ENCODE measurements at places on chromosomes 7 and 10.
A peak's percentile ranks its signal among the peaks of the same experiment; 100 is the strongest.

GRCh38 chr10:47248386-47249090 is 51.5 kb upstream of the GDF10 start:
- DNase-seq, result no peak

DNA sequence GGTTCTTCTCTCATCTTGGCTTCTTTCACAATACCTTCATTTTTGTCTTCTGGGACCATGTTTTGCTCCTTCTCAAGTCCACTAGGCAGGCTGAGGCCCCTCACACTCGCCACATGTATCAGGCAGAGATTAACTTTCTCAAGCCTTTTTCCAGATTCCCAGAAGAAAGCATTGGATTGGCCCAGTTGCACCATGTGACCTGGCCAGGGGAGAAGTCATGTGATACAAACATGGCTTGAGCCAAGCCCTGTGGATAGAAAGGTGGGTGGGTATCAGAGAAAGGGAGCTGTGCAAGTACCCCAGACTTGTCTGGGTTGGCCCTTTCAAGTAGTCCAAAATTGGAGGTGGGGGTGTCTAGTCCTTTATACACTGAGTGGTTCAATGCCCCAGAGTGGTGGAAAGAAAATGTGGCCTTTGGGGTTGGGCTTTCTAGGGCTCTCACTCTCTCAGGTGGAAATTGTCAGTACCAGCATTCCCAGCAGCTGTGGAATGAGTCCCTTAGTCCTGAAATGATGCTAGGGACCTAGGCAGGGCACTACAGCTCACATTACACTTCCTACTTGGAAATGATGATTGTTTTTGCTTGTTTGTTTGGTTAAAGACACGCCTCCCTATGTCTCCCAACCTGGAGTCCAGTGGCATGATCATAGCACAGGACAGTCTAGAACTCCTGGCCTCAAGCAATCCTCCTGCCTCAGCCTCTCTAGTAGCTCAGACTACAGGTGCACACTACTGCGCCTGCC is 36.9 kb upstream of the C10orf67 start:
- no peak for DNase-seq

DNA sequence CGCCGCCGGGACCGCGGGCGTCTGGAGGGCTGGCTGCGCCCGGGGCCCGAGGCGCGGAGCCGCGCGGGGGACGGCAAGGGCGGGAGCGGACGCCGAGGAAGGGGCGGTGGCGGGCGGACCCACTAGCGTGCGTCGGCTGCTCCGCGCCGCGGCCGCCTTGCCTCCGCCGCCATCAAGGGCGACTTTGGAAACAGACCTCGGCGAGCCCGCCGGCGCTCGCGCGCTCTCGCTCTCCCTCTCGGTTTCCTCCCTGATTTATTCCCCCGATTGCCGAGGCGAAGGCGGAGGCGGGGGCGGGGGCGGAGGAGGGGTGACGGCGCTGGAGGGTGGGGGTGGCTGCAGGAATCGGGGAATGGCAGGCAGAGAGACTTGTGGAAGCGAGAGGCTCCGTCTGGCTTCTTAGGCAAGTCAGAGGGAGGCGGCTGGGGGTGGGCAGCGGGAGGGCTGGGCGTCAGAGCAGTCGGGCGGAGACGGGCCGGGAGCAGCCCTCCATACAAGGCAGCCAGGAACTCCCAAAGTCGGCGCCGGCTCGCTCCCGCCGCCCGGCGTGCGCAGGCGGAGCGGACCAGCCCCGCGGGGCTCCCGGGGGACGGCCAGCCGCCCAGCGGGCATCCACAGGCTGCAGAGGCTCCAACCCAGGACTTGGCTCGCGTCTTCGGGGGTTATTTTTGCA is at the start of gene CACNA2D1:
Gene CACNA2D1, minus strand, starts transcription at position 231 of the 673 bp plus-strand sequence.
- DNase-seq, result peak; percentile 82

- peak; percentile 9 for DNase-seq
These were observed 707 bp upstream of the C1GALT1 start for GRCh38 chr7:7181519-7182155.

- peak; percentile 79 for DNase-seq
These were observed 103.8 kb upstream of the PPIF start for GRCh38 chr10:79243181-79244067.

DNA sequence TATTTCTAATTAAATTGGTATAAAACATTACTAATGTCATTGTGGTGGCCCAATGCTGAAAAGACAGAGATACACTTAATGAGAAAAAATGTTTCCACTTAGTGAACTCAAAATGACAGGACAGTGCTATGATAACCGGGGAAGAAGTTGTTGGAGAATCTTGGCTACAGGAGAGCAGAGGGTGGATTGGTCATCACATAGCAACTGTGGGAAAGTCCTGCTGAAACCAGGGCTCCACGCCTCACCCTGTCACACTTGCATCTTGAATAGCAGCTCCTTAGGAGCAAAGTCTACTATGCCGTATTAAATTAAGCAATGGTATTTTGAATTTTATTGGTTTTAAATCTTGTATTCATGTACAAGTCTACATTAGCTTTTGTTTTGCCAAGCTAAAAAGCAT is 225.5 kb downstream of the KLF6 start:
- no peak for DNase-seq

DNA sequence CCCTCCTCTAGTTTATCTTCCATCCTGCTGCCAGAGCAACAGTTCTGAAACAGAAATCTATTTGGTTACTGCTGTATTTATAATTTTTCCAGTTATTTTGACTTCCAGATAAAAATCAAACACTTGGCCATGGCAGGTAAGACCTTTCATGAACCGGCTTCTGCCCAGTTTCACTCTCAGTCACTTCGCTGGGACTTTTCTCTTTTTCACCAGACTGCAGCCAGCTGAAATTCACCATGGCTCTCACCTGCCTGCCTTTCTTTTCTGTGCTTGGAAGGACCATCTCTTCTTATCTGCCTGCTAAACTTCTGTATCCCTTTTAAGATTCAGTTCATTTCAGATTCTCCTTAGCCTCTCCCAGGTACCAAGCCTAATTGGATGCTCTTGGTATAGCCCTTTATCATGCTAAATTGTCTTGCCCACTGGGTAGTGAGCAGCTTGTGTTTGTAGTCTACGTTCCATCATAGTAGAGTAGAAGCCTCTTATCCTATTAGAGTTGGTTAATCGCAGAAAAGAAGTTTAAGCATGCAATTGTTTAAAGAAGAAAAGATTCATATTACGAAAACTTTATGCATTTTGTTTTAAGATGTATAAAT is 71.7 kb downstream of the TAF3 start:
- no peak for DNase-seq

DNA sequence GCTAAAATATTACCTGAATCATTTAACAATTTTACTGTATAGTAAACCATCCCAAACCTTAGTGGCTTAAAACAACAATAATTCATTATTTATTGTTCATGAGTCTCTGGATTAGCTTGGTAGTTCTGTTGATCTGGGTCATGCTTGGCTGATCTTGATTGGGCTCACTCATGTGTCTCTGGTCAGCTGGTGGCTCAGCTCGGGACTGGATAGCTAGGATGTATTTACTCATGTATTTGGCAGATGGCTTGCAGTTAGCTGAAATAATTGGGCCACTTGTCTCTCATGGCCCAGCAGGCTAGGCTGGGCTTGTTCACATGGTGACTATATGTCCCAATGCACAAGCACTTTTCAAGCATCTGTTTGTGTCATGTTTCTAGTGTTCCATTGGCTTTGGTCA is 262.8 kb downstream of the BBS9 start:
- DNase-seq, result no peak

DNA sequence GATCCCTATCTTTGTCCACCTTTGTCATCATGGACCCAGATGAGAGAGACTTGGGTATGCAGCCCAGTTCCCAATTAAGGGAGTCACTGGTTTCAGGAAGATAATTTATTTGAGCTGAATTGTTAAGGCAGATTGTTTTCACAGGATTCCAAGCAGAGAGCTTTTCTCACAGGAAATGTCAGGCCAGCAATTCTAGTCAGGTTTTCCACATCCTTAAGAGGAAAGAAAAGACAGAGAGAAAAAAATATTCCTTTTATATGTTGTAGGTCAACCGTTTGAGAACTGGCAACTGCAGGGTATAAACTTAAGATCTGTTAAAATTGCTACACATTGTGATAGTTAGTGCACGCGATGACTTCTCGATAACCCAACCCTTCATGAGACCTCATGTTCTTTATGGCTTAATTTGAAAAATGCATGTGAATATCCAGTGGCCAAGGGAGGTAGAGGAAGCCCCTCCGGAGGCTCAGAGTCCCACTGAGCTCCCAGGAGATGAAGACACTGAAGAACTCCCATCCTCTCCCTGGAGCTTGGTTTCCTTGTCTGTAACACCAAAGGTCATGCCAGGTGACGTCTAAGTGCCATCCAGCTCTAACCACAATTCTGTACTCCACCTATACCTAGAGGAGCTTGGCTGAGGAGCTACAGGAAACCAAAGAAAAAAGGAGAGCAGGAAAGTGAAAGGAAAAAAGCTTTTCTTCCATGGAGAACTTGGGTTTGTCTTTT is 45.6 kb downstream of the MINDY4 start:
- DNase-seq, result no peak

DNA sequence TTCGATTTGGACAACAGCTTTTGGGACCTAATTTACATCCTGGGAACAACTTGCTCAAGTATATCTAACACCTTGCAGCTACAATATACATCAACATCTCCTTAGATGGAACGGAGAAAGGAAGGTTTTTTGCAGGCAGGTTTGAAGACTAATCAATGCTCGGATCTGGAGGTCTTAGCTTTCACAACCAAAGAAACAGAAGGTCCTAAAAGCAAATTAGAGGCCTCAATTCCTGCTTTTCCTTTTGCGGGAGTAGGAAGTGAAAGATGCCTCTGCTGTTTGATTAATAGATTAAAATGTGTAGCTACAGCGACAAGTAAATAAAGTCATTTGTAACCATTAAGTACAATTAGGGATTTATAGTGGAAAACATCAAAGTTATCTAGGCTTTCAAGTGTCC is 3.7 kb upstream of the SP8 start:
- DNase-seq, result no peak

DNA sequence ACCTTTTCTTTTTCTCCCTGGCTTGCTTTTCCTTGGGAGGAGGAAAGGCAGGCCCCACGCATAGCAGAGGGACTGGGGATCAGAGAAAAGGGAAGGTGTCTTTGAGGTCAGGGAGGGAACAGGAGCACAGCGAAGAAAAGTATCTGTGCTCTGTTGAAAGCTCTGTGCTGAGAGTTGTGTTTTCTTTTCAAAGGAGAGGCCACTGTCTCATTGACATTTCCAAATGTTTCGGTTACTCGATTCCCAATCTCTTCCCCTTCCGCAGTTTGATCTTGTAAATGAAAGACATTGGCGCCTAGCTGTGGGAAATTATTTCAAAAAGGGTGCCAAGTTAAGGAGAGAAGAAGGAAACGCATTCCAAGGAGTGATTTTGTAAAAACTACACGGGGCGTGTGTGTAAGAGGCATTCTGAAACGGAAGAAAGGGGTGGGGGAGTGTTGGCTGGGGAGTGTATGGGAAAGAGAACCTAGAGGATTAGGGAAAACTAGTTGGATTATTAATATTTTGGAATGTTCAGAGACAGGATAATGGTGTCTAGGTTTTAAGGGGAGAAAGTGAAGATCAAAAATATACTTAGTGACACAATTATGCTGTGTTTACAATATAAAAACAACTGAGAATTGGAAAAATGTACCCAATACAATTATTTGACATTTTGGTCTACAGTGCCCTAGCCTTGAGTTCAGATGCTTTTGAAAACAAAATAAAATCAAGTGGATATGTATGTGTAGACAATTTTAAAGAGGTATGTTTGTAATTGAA is 708 bp downstream of the KLHDC10 start:
- DNase-seq, result no peak

GRCh38 chr7:77348371-77348813 is 67.8 kb downstream of the GSAP start:
- DNase-seq, result no peak

- peak; percentile 65 for DNase-seq
These were observed 470.0 kb downstream of the SUGCT start for GRCh38 chr7:40604601-40605438.

GRCh38 chr10:35723059-35723458 is 81.0 kb upstream of the FZD8 start:
- no peak for DNase-seq

- DNase-seq, result no peak
These were observed 1.9 kb upstream of the UNC5B start for GRCh38 chr10:71210542-71210871.

- no peak for DNase-seq
These were observed 15.8 kb upstream of the ADAMTS14 start for GRCh38 chr10:70656489-70656888.

DNA sequence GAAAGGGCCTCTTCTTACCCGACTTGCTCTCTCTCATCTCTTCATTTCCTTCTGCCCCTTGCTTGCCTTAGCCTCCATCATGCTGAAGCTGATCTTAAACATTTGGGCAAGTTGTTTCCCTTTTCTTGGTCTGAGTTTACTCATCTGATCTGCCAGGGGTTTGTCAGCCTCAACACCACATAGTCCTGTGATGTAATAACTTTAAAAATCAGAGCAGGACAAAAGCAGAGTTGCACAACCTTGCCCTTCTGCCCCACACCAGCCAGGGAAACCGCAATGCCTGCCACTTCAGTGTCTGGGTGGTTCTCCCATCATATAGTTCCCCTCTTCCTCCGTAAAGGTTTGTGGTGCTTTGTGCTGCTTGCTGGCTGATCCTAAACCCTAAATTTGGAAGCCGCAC is 9.9 kb upstream of the LIPM start:
- DNase-seq, result no peak

DNA sequence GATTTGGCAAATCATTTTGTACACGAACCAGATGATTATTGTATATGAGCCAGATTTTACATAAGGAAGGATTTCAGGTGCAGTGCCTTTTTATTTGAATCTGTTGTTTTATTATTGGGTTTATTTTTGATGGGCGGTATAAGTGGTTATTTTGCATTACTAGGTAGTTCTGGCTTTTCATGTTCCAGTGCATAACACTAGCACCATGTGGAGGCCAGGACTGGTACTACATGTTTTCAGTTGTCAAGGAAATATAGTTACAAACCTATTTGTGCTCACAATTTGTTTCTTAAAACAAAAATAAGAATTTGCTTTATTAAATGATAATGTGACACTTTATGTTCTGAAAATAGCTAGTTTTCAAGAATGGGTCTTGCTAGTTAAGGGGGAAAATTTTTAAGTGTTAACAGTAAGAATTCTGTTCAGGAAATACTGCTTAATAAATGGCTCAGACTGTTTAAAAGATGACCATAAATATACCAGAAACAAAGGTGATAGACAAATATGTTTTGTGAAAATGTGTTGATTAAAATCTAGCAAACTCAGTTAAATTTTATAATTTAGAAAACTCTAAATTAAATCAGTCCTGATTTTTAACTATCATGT is 7.1 kb upstream of the SEMA3E start:
- peak; percentile 36 for DNase-seq

GRCh38 chr10:3775696-3776551 is 9.1 kb downstream of the KLF6 start:
- DNase-seq, result no peak

GRCh38 chr7:149147072-149147751 is at the start of gene ZNF398:
Gene ZNF398 (plus strand): TSS chr7:149147453. CDS start chr7:149147743, 290 bp downstream.
- peak; percentile 81 for DNase-seq

DNA sequence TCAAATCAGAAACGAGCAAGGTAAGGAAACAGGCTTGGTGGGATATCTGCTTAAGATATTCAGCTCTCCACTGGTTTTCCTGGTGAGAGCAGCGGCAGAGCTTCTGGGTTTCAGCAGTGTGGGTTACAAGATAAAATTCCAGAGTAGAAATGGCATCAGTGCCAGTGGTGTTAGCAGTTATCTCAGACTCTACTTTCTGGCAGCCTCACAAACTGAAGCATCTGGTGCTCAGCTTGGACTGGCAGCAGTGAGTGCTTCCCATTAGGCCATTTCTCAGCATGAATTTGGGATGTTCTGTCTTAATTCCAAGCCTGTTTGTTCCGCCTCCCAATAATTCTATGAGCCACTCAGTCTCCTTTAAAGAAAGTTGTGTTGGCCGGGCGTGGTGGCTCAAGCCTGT is 6.9 kb upstream of the GSTO2 start:
- no peak for DNase-seq

All from nephron progenitor cell (in vitro differentiated cells).